Activated T-helper 1 cell treated with Interleukin-2 at 50 U/mL for 16 hours (primary cell): ENCODE measurements at places on chromosomes 4 and X.

- no peak for DNase-seq
Measured at GRCh38 chr4:57309658-57310057, 199.5 kb upstream of the IGFBP7 start.

DNA sequence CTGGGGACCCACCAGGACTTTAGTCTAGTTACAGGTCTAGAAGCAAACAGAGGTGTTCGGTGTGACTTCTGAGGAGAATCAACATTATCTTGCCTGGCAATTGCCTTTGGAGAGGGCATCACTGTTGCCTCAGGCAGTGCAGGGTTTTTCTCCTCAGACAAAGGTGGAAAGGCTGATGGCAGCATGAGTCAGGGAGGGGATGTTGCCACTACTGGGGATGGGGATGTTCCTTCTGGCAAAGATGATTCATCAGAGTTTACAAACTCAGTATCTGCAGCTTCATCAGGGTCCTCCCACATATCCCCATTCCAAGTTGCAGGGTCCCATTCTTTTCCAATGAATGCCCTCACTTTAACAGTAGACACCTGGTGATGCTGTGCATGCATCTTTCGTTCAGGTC lies 91.3 kb upstream of the GALNTL6 start:
- DNase-seq = no peak

GRCh38 chr4:119025916-119026661 lies 109.5 kb upstream of the MYOZ2 start:
- DNase-seq = no peak

- DNase-seq = no peak
Measured at GRCh38 chr4:1255151-1255550, 6.2 kb upstream of the CTBP1 start.

GRCh38 chr4:142567620-142568451 lies 278.3 kb downstream of the INPP4B start:
- DNase-seq = no peak

DNA sequence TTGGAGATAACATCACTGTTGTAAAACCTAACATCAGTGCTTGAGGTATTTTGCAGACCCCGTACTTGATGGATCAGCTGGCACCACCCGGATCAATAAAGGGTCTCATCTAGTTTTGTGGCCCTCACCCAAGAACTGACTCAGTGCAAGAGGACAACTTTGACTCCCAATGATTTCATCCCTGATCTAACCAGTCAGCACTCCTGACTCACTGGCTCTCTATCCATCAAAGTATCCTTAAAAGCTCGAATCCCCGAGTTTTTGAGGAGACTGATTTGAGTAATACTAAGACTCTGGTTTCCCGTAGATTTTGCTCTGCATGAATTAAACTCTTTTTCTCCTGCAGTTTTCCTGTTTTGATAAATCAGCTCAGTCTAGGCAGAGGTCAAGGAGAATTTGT lies 2498.1 kb downstream of the PCDH7 start:
- no peak for DNase-seq

GRCh38 chr4:33890841-33891240 lies 2353.5 kb downstream of the ARAP2 start:
- no peak for DNase-seq

GRCh38 chr4:101071241-101071640 lies 276.1 kb downstream of the PPP3CA start:
- no peak for DNase-seq

GRCh38 chr4:155705664-155706063 lies 39.0 kb downstream of the GUCY1A1 start:
- DNase-seq = no peak

- DNase-seq = no peak
Measured at GRCh38 chr4:27412613-27413012, 552.0 kb downstream of the STIM2 start.

DNA sequence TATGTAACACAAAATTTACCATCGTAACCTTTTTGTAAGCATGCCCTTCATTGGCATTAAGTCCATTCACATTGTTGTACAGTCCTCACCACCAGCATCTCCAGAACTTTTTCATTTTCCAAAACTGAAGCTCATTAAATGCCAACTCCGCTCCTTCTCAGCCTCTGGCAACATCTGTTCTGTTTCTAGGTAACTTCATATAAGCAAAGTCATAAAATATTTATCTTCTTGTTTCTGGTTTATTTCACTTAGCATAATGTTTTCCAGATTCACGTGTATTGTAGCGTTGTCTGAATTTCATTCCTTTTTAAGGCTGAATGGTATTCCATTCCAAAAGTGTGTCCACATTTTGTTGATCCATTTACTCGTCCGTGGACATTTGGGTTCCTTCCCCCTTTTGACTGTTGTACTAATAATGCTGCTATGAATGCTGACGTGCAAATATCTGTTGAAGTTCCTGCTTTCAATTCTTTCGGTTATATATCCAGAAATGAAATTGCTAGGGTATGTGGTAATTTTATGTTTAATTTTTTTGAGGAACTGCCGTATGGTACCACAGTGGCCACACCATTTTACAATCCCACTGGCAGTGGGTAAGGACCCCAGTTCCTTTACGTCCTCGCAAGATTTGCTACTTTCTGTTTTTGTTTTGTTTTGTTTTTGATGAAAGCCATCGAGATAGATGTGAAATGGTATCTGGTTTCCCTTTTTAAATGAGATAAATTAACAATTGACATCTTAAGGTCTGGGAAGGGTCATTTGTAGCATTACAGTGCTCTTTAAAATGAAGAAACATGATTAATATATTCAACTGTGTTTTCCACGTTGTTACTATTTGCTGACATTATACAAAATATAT lies 63.4 kb downstream of the PTTG2 start:
- DNase-seq = no peak

DNA sequence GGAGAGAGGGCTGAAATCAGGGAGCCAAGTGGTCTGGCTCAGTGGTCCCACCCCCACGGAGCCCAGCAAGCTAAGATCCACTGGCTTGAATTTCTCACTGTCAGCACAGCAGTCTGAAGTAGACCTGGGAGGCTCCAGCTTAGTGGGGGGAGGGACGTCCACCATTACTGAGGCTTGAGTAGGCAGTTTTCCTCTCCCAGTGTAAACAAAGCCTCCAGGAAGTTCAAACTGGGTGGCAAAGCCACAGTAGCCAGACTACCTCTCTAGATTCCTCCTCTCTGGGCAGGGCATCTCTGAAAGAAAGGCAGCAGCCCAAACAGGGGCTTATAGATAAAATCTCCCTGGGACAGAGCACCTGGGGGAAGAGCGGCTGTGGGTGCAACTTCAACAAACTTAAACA lies 88.1 kb downstream of the NPFFR2 start:
- DNase-seq = no peak

GRCh38 chr4:24024605-24025004 lies 134.8 kb upstream of the PPARGC1A start:
- DNase-seq = no peak

DNA sequence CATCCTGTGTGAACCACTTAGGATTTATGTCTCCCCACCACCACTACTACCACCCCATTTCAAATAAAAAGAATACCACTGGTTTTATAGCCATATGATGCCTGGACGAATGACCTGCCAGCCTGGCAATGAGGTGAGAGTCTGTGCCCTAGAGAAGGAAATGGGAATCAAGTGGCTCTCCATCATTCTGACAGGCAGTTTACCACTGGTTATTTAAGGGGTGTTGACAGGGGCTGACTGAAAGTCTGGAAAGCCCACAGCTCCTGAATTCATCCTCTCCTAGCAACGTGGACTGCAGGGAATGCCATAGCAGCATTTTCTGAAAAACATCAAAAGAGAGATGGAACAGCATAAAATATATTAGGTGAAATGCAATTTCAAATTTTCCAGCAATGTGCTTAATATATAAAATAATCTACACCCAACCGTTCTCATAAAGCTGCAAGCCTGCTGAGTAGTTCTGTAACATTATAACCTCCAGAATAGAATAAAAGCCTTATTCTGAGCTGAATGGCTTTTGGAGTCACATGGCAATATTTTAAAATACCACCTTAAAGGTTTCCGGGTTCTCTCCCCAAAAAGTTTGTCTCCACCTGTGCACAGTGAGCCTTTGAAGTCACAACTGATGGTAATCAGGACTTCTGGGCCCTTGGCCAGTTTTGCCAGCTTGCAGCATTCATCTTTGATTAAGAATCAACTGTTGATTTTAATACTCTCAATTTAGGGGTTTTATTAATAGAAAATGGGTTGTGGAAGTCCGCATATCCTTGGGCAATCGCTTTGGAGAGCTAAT lies 121.5 kb downstream of the DCTD start:
- no peak for DNase-seq

DNA sequence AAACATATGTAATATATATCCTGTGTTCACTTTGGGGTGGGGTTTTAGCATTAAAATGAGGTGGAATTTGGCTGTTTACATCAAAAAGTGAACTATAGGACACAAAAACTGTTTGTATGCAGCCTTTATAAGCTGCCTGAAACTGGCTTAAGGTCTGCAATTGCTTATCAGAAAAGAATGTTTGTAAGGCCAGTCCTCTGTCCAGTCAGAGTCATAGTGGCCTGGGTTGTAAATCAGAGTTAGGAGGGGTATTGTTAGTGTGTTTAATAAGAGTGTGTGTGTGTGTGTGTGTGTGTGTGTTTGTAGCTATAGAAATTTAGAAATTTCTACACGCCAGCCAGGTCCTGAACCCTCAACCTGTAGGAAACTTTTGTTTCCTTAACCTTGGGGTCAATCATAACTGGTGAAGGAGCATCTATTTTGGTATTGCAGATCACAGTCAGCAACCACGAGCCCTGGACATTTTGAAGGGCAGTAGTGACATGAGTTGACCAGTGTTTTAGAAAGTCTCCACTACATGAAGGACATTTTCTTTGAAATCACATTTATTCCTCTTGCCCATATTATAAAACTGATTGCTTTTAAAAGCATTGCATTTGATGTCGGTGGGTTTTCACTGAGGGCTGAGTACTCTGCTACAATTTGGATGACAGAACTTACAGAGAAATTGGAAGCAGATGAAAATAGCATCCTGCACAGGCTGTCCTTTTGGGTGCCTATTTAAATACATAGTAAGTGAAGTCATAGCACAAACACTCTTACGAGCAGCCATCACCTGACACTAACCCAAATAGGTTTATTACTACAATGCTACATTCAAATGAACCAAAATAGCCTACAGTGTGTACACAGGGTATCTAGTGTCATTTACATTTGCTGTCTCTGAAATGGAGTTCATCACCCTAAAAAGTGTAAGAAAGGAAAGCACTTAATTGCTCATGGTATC lies 11.2 kb upstream of the TMEM154 start:
- no peak for DNase-seq

DNA sequence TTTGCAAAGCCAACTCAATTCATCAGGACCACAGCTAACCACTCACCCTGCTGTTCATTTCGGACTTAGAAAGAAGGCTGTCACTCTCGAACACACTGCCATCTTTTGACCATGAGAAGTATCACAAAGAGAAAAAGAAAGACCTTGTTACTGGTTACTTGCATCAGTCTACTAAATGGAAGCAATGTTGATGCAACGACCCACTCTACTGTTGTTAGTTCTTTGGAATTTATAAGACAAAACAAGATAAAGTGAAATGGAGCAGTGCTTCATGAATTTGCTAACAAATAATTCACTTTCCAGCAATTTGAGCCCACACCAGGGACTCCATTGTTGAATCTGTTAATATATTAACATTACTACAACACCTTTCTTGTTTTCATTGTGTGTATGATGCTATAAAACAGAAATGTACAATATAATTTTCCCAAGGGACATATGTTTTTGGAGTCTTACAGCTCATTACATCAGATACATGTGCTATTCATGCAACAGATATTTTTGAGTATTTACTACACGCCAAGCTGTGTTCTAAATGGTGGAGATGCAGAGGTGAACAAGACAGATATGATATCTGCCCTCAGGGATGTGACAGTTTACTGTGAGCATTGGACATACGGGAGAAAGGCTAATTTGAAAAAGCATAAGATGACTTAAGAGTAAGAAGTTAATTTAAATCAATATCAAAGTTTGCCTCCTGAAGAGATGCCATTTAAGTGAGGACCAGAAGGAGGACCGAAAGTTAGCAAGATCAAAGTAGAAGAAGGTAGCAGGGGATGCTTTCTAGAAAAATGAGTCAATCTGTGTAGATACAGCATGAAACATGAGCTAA lies 87.2 kb downstream of the AREG start:
- no peak for DNase-seq

- no peak for DNase-seq
Measured at GRCh38 chr4:80179637-80180161, 17.6 kb upstream of the PRDM8 start.

- no peak for DNase-seq
Measured at GRCh38 chr4:74682567-74683359, 111.6 kb downstream of the BTC start.

- DNase-seq = no peak
Measured at GRCh38 chr4:168394556-168394955, 76.0 kb upstream of the DDX60 start.

- no peak for DNase-seq
Measured at GRCh38 chr4:23937173-23937572, 47.3 kb upstream of the PPARGC1A start.

- no peak for DNase-seq
Measured at GRCh38 chr4:48002267-48002666, 14.2 kb downstream of the CNGA1 start.

GRCh38 chr4:173287486-173287885 lies 46.7 kb downstream of the HMGB2 start:
- DNase-seq = no peak

GRCh38 chrX:10761447-10761846 lies 141.1 kb upstream of the MID1 start:
- DNase-seq = no peak

- DNase-seq = no peak
Measured at GRCh38 chr4:137370206-137370633, 162.1 kb downstream of the PCDH18 start.

DNA sequence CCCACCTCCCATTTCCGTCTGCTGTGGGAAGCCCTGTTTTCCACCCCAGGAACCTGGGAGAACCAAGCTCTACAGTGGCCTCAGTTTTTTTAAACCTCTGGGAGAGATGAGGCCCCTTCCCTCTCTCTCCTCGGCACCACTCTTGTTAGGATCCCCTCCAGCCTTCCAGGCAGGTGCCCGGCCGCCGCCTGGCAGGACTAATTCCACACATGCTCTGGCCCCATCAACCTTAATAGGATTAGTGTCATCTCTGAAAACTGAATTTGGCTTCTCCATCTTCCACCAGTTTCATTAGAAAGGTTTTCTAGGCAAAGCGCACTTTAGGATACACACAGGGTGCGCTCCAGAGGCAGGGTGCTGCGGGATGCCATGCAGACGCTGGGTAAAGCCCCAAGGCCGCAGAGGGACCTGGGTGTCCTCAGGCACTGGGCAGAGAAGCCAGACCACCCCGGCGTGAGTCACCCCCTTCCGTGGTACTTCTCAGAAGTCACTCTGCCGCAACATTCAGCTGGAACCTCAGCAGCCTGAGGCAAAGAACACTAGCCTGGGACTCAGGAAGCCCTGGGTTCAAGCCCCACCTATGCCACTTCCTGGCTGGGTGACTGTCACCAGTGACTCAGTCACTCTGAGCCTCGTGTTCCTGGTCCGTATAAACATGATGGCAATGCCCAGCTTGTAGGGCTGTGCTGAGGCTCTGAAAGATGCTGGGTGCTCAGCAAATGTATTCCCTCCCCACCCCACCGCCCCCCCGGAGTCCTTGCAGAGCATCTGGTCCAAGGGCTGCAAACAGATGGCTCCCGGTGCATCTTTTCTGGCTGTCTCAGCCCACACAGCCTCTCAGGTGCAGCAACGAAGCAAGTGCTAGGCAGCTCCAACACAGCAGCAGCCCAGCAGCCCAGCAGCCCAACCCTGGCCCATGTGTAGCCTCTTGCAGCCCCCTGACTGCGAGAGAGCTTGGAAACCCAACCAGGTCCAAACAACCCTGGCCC lies 29.1 kb downstream of the PPP2R2C start:
- no peak for DNase-seq

- DNase-seq = no peak
Measured at GRCh38 chr4:80183250-80184052, 13.9 kb upstream of the PRDM8 start.

GRCh38 chr4:124947622-124948265 lies 235.2 kb upstream of the ANKRD50 start:
- DNase-seq = no peak
